Stimulated activated CD8-positive, alpha-beta memory T cell treated with anti-CD3 and anti-CD28 coated beads, Interleukin-4, amount 100 ng/mL, for 48 hours (primary cell): ENCODE measurements at places on chromosomes 16 and 17.

DNA sequence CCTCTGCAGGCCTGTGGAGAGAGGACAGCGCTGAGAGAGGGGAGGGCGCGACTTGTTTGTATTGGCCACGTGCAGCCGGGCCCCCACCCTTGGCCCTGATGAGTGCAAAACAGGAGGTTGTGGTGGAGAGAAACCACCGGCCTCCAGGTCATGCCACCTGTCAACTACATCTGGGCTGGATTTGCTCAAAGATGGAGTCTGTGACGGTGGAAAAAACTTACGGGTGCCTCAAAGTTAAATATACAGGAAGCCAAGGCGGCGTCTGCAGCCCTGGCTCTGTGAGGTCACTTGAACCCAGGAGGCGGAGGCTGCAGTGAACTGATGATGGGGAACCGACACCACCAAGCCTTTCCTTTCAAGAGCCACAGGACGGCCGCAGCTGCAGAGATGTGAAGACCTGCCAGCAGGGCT is 15.7 kb downstream of the C16orf74 start:
- peak; percentile 48 for DNase-seq

DNA sequence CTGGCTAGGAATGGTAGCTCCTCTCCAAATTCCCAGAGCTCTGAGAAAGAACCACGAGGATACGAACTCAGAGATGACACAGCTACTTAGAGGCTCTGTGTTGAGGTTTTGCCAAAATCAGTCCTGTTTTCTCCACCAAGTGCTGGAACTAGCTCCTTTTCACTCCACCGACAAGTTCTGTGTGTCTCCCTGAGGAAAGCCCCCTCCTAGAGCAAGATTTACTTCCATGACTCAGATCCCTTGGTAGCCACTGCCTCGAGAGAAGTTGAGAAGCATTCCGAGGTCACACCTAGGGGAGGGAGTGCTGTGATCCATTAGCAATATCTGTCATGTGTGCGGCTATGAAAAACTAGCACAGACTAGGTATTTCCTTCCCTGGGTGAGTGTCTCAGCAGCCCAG is 30.6 kb downstream of the IL21R start:
- DNase-seq: peak; percentile 17

DNA sequence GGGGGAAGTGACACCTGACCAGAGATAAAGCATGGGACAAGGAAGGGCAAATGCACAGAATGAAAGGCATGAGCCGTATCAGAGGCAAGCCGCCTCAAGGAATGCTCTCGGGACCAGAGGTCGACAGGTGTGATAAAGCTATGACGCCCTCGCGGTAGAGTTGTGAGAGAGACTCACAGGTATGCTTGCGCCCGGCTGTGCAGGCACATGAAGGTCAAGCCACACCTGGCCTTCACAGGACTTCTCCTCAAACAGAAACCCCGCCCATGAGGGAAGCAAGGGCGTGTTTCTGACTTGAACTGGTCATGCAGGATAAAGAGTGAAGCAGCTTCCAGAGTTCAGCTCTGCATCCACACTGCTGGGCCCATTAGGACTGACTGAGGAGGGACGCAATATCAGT is 7.8 kb downstream of the NCBP3 start:
- DNase-seq: no peak

DNA sequence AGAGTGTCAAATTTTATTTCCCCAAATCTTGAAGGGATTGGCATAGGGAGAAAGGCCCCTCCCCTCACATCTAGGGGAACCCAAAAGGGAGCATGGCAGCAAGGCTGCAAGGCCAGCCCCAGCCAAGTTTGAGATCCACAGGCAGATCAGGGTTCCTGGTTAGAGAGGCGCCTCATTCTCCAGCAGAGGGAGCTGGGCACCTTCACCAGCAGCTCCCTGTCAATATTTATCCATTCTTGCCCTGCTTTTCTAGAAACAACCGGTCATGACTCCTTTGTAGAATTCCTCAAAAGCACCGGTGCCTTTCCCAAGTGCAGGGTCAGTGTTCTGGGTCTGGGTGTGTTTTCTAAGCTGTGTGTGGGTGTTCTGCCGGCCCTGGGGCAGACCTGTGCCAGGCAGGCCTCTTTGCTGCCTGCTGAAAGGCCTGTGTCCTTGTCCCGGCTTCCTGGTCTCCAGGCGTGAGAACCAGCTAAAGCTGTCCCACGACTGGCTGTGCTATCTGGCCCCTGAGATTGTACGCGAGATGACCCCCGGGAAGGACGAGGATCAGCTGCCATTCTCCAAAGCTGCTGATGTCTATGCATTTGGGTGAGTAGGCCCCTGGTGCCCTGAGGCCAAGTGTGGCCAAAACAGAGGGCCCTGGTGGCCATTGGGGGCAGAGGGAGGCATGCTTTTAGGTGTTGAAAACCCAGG is 21.2 kb upstream of the LGALS9 start:
- no peak for DNase-seq

GRCh38 chr17:78924481-78925151 is 571 bp downstream of the TIMP2 start:
- no peak for DNase-seq

- no peak for DNase-seq
Measured at GRCh38 chr17:54694287-54694887, 206.3 kb upstream of the TOM1L1 start.

GRCh38 chr17:78915872-78916632 is 9.1 kb downstream of the TIMP2 start:
- DNase-seq: no peak

DNA sequence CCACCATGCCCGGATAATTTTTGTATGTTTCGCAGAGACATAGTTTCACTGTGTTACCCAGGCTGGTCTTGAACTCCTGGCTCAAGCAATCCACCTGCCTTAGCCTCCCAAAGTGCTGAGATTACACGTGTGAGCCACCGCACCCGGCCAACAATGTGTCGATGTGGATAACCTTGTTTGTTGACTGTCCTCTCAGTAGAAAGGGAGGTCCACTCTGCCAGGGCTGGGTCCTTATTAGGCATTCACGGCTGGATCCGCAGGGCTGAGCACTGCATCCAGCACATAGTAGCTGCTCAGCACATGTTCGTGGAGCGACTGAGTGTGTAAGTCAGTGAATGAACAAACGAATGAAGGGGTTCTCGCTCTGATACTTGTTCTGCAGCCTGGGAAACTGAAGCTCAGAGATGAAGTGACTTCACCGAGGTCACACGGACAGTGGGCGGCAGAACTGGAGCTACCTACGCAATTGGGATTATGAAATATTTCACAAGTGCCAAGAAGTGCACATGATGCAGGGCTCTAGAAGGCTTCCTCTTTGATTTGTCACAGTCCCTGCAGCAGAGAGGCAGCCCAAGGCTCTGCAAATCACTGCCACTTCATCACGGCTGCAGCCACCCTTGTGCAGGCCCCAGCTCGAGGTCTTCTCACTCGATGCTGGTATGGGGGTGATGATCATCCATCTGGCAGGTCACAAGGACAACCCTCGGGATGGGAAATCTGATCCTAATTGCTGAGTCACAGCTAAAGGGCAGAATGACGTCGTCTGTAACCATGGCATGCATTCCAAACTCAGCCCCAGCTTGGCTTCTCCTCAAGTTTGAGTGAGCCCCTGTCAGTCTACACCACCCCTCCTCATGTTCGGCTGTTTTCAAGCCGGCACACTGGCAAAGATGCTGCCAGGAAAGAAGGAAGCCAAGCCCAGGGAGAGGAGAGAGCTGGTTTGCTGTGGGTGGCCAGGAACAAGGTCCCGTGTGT is 28.0 kb upstream of the SNN start:
- peak; percentile 33 for DNase-seq

- DNase-seq: no peak
Measured at GRCh38 chr16:51151435-51151960, 428 bp upstream of the SALL1 start.

DNA sequence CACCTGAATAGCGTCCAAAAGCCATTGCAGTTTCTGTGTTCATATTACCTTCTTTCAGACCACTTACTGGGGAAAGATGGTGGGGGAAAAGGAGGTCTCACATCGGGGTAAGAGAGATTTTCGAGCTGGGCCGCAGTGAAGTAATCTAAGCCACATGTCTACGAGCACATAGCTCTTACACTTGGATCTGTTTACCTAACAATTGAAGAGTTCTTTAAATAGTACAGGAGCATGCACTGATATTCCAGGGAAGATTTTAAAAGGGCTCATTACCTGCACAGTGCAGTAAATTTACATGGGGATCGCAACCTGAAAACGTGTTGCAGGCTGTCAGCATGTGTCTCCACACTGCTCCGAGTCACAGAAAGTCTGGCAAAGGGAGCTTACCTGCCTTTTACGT is 12.6 kb downstream of the MAF start:
- DNase-seq: no peak

GRCh38 chr17:37551788-37552187 is 57.4 kb downstream of the SYNRG start:
- no peak for DNase-seq

DNA sequence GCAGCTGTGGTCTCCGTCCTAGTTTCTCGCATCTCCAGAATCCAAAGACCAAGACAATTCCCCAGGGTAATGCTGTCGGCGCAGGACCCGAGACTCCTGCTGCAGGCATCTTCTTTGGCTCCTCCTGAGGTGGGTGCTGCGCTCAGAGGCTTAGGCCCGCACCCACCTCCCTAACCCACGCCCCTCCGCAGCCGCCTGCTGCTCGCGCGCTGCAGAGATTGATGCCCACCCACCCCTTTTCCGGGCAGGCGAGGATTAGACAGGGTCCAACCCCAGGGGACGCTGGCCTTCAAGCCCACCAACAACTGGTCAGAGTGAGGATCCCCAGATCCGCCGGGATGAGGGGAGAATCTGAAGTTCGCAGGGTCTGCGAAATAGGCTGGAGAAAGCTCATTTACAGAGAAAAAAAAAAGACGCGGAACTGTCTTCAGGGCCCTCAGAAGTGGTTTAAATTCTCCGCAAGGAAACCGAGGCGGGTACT is 27.9 kb downstream of the SLFN11 start:
- DNase-seq: no peak

DNA sequence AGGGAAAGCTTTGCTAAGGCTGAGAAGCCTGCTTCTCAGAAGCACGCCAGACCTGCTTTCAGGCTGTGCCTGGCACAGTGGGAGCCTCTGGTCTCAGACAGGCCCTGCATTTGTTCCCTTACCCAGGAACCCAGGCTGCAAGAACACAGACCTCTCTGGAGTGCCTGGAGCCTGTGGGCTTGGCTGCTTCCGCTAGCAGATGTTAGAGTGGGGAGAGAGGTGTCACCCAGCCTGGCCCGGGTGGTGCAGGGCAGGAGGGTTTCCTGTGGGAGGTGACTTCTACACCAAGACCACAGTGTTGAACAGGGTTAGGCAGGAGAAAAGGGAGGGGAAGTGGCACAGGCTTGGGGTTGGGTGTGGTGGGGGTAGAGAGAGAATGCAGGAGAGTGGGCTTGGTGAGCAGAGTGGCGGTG is 35.8 kb upstream of the ADGRG1 start:
- DNase-seq: peak; percentile 80

DNA sequence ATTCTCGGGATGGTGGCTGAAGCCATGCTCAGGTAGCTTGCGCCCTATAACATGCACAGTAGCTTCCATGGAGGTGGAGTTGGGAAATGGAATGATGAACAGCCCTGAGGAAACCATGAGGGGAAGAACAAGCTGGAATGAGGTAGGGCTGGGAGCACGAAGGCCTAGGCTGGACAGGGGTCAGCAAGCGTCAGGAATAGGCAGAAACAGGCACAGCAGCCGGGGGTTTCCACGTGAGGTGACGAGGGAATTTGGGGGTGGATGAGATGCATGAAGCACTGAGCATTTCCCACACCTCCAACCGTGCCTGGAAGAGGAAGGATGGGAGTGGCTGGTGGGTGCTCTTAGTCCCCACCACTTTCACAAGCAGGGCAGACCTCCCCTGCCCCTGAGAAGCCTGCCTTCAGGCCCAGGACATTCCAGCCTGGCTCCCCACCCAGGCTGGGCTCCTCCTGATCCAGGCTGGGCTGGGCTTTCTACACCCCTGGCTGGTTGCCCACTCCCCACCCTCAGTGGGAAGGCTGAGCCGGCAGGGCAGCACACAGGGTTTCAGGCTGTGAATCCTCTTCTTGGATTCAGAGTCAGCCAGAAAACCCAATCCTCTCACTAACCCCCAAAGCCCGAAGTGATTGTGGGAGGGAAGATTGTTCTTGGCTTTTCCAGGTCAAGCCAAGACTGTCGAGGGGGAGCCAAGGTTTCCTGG is 21.9 kb downstream of the PLEKHG4 start:
- DNase-seq: no peak

DNA sequence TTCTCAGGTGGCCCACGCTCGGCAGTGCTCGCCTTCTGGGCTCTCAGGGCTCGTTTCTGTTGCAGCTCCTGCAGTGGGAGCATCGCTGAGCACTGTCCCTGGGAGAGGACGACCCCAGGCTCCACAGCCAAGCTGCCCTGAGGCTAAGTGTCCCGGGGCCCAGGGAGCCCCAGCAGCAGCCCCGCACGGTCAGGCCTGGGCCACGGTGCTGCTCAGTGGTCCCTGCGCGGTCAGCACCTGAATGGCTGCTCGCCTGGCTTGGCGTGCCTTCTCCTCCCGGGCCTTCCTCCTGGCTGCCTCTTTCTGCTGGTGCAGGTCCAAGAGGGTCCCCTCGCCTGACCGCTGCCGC is 23.3 kb downstream of the CEP131 start:
- no peak for DNase-seq

DNA sequence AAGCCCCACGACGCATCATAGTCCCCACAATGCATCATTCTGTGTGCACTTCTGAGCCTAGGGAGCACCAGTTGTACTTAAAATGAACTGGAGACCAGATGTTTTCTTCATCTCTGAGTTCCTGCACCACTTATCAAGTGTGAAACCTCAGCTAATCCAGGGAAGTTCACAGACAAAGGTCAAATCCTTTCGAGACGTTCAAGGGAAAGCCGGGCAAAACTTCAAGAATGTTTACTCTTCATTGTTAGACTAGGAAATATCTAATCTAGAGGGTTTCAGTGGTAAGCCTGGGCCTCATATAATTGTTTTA is 4.6 kb upstream of the PMP22 start:
- no peak for DNase-seq

- DNase-seq: no peak
Measured at GRCh38 chr16:48292452-48292851, 45.1 kb upstream of the ABCC11 start.

GRCh38 chr17:304461-304860 is 48.1 kb downstream of the RPH3AL start:
- DNase-seq: no peak

DNA sequence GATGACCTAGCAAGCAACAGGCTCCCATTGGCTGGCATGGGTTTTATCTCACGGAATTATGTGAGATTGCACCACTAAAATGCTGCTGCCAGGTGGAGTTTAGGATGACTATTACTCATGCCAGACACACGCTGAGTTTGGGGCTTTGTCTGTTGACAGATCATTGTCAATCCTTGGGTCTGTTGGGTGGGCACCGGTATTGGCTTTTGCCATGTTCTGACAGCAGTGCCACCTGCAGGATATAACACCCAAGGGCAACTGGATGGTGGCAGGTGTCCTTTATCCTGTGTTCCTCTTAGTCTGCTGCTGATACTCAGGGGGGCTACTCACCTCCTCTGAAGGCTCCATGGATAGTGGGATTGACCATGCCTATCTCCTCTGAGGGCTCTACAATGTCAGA is 221.6 kb upstream of the DYNLRB2 start:
- DNase-seq: no peak
